ENCODE measurements at places on chromosomes 11 and 22. TPM values are rescaled to one million over a fixed set of nuclear protein-coding genes. Genes with fewer than 3 reads are reported as not detected.

MIAT gene
- total RNA-seq = 13.4 TPM

SCARF2 gene
- total RNA-seq = 15.0 TPM

C1QTNF4 gene
- 5.0 TPM for total RNA-seq

CCDC87 gene
- total RNA-seq = 0.67 TPM

MSANTD4 gene
- 13.2 TPM for total RNA-seq

C11orf58 gene
- 118 TPM for total RNA-seq

GRCh38 chr22:42419243-42419881, 12.8 kb downstream of the NFAM1 start:
- no peak for DNase-seq

- no peak for DNase-seq
Observed at GRCh38 chr11:28542561-28542960, 434.4 kb downstream of the METTL15 start.

DNA sequence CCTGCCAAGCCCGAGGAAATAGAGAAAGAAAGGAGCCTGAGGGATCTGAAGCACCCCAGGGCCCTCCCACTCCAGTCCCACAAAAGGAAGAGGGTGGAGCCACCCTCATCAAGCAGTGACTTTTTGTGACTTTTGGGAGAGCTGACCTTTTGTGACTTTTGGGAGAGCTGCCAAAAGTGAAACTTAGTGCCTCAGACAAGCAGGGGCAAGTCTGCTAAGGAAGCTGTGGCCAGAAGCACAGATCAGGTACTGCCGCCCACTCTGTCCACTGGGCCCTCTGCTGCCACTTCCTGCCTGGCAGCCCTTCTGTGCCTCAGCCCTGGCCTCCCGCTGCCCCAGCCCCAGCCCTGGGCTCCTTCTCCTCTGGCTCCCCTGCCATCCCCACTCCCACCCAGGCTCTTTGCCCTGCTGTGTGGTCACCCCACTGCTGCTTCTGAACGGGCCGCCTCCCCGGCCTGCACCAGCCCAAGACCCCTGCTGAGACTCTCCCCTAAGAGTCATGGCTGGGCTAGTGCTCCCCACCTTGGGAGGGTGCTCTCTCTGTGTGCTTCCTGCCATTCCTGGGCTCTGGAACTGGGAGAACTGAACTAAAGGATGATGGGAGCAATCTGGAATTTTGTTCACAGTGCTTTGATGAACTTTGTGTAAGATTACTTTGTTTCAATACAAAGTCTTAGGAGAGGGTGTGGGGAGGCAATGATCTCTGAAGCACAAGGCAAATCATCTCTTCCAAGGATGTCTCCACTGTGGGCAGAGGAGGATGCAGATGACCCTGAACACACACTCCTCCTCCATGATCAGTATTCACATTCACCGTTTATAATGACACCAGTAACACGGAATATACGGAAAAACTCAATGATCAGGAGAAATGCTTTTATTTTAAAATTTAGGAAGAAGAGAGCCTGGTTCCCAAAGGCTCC, at the start of gene APOBEC3H:
Gene APOBEC3H, plus strand, starts transcription at position 147 of the 923 bp plus-strand sequence. CDS start 3,035 bp downstream, outside the sequence.
- DNase-seq = peak; percentile 42

DNA sequence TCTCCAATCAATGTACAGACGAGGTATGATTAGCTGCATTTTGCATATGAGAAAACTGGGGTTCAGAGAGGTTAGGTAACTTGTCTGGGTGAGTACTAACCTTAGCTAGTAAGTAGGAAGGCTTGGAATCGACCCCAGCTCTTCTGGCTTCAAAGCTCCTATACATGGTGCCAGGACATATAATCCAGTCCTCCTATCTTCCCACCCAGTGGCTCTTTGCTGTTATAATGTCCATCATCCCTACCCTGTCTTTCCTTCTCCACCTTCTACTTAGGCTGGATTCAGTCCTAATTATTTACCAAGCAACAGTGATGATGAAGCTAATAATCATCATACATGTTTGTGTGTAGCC, 20.0 kb downstream of the EHF start:
- DNase-seq = no peak

GRCh38 chr11:12103411-12104225, 6.8 kb upstream of the MICAL2 start:
- no peak for DNase-seq

GRCh38 chr11:14764579-14765527, 121.2 kb downstream of the PDE3B start:
- DNase-seq = no peak

GRCh38 chr22:21624120-21624879, 5.5 kb downstream of the YDJC start:
- peak; percentile 83 for DNase-seq

DNA sequence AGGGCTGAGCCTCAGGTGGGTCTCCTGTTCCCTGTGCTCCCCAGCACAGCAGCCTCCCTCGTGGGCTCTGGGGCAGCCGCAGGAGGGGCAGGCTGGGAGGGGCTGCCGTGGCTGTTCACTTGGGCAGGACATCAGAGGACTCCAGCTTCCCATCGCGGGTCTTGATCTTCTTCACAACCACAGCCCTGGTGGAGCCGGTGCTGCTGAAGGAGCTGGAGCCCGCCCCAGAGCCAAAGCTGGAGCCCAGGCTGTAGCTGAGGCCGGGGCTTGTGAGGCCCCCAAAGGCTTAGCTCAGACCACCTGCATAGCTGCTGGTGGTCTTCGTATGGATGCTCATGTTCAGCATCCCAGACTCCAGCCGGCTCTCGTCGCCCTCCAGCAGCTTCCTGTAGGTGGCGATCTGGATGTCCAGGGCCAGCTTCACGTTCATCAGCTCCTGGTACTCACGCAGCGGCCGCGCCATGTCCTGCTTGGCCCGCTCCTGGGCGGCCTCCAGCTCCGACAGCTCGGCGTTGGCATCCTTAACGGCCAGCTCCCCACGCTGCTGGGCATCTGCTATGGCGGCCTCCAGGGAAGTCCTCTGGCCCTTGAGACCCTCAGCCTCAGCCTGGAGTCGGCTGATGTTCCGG, 126.1 kb downstream of the NECTIN1 start:
- peak; percentile 67 for DNase-seq

- no peak for DNase-seq
Observed at GRCh38 chr11:129840236-129840635, 24.6 kb downstream of the TMEM45B start.
